Myocyte (in vitro differentiated cells): ENCODE measurements at places on chromosomes 5 and 9. TPM values are rescaled to one million over a fixed set of nuclear protein-coding genes. Genes with fewer than 3 reads are reported as not detected.

DNA sequence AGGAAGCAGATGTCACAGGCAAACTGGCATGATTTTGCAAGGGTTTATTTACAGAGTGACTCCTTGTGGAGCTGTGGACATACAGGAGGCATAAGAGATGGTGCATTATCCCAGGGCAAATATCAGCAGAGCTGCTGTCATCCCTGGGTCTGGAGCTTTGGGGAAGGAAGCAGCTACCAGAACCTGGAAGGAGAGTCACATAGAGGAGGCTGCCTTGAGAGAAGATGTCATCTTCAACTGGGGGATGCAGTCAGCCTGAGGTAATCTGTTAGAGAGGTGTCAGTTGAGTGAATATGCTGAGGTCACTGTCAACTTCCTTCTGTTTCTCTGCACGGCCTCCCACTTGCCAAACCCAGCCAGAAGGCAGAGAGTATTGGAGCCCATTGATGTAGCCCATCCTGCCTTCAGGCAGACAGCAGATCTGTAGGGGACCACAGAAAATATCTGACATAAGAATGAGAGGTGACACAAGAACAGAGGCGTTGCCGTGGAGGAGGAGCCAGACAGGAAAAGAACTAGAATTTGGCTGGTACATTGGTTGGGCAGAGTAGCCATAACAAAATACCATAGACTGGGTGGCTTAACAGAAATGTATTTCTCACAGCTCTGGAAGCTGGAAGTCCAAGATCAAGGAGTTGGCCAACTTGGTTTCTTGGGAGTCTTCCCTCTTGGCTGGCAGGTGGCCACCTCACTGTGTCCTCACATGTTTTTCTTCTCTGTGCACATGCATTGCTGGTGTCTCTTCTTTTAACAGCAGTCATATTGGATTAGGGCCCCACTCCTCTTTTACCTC lies 102.8 kb downstream of the SNX18 start:
- DNase-seq: no peak

The PCDHB2 gene
- total RNA-seq: 20.3 and 21.5 TPM in 2 replicates

The PCDHGC5 gene
- 2.0 and 2.6 TPM in 2 replicates for total RNA-seq

- no peak for DNase-seq
Observed at GRCh38 chr9:4983601-4984165, 1.4 kb upstream of the JAK2 start.

DNA sequence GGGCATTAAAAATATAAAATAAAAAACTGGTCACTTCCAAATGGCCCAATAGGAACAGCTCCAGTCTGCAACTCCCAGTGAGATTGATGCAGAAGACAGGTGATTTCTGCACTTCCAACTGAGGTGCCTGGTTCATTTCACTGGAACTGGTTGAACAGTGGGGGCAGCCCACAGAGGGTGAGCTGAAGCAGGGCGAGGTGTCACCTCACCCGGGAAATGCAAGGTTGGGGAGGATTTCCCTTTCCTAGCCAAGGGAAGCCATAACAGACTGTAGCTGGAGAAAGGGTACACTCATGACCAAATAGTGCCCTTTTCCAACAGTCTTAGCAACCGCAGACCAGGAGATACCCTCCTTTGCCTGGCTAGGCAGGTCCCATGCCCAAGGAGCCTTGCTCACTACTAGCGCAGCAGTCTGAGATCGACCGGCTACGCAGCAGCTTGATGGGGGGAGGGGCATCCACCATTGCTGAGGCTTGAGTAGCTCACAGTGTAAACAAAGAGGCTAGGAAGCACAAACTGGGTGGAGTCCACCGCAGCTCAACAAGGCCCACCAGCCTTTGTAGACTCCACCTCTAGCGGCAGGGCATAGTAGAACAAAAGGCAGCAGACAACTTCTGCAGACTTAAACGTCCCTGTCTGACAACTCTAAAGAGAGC lies 12.7 kb downstream of the RLN1 start:
- DNase-seq: no peak

The AMBP gene
- total RNA-seq: 0.36 and 1.5 TPM in 2 replicates

GRCh38 chr5:36013182-36013581 lies 22.0 kb upstream of the UGT3A1 start:
- DNase-seq: no peak

DNA sequence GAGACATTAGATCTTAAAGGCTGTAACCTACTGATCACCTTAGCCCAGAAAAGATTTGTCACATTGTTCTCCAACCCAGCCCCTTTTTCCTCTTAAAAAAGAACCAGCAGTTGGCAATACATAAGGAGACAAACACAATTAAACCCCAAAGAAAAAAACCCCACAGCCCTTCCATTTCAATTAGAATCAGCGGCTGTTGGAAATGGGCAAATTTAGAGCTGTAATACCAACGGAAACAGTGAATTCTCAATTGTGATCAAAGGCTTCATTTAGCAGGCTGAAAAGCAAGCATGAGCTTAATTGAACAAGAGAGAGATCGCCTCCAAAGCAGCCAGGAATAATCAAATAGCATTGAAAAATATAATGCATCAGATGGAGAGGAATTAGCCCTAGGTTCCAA lies 153.6 kb downstream of the FAM114A2 start:
- no peak for DNase-seq
